ENCODE measurements at places on chromosomes 7 and 10.
A peak's percentile ranks its signal among the peaks of the same experiment; 100 is the strongest.

DNA sequence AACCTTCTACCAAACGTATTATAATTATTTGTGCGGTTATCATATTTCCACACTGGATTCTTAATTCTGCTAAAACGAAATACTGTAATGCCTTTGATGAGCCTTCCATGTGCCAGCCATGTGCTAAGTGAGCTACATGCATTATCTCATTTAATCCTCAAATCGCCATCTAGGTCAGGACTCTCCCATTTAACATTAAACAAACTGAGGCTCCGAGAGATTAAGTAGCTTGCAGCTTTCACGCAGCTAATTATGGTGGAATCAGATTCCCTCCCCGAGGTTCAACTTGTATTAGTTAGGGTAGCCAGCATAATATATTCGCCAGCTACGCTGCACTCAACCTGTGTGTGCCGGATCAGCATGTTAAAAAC, 798 bp upstream of the TSPAN33 start:
- no peak for DNase-seq

DNA sequence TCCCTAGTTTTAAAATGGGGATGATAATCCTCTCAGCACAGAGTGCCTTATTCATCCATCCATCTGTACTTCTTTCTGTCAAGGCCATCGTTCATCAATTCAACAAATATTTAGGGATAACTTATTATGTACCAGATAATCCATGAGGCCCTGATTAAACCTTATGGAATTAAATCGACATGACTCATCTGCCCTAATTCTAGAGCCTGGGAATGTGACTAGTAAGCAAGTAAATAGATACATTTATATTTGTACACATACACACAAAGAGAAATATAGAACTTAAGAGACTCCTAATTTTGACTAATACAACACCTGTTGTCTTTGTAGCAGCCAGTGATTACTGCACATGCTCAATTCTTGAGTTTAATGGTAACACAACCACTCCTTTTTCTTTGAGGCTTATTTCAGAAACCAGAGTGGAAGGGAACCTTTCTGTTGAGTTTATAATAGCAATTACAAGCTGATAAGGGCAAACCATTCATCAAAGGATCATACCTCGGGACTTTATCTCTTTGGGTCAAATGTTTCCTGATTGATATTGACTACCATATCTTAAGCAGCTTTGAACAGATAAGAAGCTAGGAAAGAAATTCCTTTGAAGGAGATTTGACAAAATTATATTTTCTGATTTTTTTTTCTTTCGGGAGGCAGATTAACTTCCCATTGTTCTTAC, 122.7 kb downstream of the ARID5B start:
- DNase-seq = no peak

GRCh38 chr10:102384053-102384452, 11.5 kb upstream of the NFKB2 start:
- no peak for DNase-seq

DNA sequence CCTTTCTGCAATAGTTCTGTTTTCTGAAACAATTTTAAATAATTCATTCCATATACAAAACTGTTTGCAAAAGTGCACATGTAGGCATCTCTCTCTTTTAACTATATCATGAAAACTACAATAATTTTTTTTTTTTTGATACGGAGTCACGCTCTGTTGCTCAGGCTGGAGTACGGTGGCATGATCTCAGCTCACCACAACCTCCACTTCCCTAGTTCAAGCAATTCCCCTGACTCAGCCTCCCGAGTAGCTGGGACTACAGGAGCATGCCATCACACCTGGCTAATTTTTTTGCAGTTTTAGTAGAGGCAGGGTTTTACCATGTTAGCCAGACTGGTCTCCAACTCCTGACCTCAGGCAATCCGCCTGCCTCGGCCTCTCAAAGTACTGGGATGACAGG, 44.0 kb upstream of the SEMA3A start:
- DNase-seq = no peak

DNA sequence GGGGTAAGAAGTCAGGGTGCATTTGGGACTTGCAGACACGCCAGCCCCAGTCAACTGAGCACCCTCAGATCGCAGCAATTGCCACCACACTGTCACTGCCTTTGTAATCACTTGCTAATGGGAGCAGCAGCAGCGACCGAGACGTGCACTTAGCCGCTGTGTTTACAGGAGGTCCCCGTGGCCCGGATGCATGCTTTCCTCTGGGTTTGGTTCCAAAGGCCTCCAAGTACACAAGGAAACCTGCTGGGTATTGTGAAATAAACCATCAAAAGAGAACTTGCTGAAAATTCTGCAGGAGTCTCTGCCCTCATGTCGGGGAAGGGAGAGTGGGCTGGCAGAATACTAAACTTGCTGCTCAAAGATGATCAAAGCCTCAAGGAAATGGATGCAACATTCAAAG, 341.7 kb downstream of the DNAJB6 start:
- DNase-seq = peak; percentile 41

DNA sequence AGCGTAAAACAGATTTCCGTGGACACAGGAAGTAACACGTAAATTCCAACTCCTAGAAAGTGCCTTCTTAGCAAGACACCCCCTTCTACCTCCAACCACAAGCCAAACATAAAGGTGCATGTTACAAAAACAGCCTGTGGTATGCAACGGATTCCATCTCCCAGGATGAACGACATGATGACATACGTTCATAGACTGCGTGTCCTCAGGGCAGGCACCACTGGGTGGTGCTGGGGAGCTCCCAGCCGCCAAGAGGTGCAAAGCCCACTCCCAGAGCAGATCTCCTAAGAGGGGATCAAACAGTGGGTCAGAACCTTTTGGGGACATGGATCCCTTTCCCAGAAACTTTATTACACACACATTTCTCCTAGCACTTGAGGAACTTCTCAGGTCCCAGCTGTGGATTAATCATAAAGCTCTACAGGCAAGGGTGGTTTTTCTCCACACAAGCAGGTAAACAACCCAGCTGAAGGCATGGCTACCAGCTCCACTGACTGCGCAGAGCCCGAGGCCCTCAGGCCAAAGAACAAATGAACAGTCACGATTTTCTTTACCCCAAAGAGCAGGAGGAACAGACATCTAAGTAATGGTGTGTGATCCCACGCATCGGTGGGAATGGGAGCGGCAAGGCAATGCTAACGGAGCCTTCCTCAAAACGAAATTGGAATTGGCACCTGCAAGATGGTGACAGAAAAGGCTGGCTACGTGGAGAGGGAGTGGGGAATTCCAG, 13.8 kb downstream of the PSAP start:
- DNase-seq = no peak

DNA sequence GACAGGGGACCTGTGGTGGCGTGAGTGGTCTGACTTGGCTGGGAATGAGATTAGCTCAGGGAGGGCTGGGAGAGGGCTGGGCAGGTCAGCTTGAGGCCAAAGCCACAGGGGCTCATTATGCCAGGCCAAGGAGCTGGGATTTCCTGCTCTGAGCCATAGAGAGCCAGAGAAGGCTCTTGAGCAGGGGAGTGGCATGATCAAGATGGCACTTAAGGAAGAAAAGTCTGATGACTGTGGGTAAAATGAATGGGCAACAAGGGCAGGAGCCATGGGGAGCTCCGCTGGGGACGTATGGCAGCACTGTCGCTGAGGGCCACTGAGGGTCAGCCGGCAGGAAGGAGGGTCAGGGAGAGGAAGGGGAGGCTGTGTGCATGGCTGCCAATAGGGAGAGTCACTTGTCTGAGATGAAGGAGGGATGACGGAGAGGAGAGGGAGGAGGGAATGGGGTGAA, 5.8 kb downstream of the ANTXRL start:
- peak; percentile 53 for DNase-seq

DNA sequence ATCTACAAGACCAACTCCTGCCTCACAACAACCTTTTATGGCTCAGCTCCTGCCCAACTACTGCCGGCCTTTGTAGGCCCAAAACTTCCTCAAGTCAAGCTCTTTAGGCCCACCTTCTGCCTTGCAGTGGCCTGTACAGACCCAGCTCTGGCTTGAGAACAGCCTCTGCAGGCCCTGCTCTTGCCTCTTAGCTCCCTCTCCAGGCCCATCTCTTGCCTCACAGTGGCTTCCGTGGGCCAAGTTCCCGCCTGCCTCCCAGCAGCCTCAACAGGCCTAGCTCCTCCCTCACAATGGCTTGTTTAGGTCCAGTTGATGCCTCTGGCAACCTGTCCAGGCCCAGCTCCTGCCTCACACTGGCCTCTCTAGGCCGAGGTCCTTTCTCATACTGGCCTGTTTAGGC, 32.4 kb upstream of the VKORC1L1 start:
- no peak for DNase-seq

GRCh38 chr10:24944512-24945255, 7.7 kb downstream of the PRTFDC1 start:
- no peak for DNase-seq

DNA sequence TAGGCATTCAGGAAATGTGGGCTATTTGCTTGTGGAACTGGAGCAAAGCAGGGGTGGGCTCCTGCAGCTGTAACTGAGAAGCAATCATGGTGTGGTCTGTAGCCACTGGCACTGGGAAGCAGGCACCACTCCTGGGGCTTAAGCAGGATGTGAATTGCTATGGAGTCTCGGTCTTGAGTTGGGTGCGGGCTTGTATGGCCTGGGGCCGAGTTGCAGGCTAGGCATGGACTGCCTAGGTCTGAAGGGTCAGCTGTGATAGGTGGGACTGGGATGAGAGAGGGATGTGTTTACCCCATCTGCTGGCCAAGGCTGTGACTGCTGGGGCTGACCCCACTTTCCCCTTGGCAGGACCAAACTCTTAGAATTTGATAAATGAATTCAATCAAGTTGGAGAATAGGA, 43.0 kb downstream of the ADCY1 start:
- DNase-seq = no peak
